ENCODE measurements at places on chromosomes 7 and 10.

- DNase-seq = peak; percentile 85
These were observed 2.1 kb downstream of the PCOLCE start for GRCh38 chr7:100604028-100604975.

- DNase-seq = no peak
These were observed at the start of gene CLRN3 for GRCh38 chr10:127892743-127893142. TSS of gene CLRN3 (minus strand) at chr10:127892941. CDS start at chr10:127892784, 157 bp downstream.

DNA sequence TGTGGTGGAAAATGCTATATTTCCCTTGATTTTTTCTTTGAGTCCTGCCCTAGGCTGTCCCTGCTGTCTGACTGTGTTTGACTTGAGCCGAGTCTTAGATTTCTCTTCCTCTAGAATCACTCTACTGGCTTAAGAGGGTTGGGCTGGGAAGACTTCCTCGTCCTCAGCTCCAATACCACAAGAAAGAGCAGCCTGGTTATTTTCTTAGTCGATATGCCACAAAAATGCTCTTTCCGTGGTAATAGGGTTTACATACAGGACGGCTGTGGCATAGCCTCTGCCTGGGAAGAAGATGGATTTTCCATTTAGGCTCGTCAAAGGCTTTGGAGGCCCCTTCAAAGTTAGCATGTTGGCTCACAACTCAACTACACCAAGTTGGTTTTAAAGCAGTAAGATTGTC lies 212.0 kb upstream of the IGFBP3 start:
- DNase-seq = no peak

DNA sequence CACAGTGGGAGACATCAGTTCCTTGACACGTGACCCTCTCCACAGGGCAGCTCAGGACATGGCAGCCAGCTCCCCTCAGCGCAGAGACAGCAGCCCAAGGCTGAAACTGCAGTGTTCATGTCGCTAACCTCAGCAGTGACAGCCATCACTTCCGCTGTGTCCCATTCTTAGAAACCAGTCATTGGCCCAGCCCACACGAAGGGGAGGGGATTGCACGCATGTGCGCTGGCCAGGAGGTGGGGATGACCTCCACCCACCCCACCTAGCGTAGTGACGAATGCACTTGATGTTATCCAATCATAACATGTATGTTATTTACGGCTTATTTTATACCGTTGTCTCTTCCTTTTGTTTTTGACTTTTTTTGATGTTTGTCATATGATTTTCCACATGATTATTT lies 36.9 kb upstream of the EGFR start:
- no peak for DNase-seq

- DNase-seq = no peak
These were observed 4.1 kb downstream of the SH3PXD2A start for GRCh38 chr10:103851261-103851660.

DNA sequence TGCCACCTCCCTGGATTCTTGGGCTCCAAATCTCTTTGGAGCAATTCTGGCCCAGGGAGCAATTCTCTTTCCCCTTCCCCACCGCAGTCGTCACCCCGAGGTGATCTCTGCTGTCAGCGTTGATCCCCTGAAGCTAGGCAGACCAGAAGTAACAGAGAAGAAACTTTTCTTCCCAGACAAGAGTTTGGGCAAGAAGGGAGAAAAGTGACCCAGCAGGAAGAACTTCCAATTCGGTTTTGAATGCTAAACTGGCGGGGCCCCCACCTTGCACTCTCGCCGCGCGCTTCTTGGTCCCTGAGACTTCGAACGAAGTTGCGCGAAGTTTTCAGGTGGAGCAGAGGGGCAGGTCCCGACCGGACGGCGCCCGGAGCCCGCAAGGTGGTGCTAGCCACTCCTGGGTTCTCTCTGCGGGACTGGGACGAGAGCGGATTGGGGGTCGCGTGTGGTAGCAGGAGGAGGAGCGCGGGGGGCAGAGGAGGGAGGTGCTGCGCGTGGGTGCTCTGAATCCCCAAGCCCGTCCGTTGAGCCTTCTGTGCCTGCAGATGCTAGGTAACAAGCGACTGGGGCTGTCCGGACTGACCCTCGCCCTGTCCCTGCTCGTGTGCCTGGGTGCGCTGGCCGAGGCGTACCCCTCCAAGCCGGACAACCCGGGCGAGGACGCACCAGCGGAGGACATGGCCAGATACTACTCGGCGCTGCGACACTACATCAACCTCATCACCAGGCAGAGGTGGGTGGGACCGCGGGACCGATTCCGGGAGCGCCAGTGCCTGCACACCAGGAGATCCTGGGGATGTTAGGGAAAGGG lies 913 bp downstream of the NPY start:
- DNase-seq = no peak

- no peak for DNase-seq
These were observed 211.1 kb downstream of the HDAC9 start for GRCh38 chr7:18706670-18707069.

All from ACHN (cell line).